ENCODE measurements at places on chromosomes 5 and 9.

- DNase-seq, result peak; percentile 84
Measured at GRCh38 chr9:2016408-2017330, 1.5 kb downstream of the SMARCA2 start.

GRCh38 chr9:12461763-12462460 is 231.3 kb upstream of the TYRP1 start:
- DNase-seq, result no peak

DNA sequence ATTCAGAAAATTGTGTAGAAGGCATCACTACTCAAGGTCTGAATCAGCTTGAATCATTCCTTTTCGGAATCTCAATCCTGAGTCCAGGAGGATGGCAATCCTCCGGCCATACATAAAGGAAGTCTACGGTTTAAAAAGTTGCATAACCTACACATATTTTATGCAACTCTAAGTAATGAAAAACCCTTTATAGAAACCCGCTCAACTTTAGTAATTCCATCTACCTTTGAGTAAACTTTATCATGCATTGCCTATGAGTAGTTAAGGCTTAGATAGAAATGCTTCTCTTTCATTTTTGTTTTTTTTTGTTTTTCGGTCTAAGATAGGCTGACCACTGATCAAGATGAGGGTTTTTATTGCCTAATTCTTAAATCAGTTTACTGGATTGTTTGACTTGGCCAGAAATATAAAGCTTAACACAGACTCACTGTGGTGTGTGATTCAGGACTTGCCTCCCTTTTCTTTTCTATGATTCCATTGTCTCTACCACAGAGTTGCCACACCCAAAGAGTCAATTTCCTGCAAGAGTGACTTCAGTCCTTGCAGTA is 85.0 kb downstream of the LURAP1L start:
- DNase-seq, result no peak

- no peak for DNase-seq
Measured at GRCh38 chr9:137757613-137758029, 120.0 kb upstream of the CACNA1B start.

- no peak for DNase-seq
Measured at GRCh38 chr9:37121881-37122280, 1.5 kb downstream of the ZCCHC7 start.

- DNase-seq, result no peak
Measured at GRCh38 chr9:137626464-137626863, 7.7 kb downstream of the EHMT1 start.

DNA sequence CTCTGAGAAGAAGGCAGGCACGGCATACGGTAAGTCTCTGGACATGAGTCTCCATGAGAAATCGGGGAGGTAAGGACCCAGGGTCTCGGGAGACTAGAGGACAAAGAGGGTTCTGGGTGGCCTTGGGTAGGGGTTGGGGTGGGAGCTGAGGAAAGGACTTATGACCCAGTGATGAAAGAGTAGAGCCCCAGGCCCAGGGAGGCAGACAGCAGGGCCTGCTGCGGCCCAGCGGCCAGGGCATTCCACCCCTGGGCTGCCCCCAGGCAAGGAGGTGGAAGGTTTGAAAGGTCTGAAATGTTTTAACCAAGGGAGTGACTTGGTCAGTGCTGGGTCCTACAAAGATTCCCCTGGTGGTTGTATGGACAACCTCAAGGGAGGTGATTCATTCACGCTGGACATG is 89.1 kb downstream of the CRB2 start:
- no peak for DNase-seq

GRCh38 chr5:136811551-136811950 is 446.2 kb upstream of the TRPC7 start:
- no peak for DNase-seq

- DNase-seq, result no peak
Measured at GRCh38 chr5:172801179-172801671, 30.2 kb upstream of the DUSP1 start.

GRCh38 chr5:33244441-33245150 is 196.2 kb upstream of the TARS1 start:
- no peak for DNase-seq

DNA sequence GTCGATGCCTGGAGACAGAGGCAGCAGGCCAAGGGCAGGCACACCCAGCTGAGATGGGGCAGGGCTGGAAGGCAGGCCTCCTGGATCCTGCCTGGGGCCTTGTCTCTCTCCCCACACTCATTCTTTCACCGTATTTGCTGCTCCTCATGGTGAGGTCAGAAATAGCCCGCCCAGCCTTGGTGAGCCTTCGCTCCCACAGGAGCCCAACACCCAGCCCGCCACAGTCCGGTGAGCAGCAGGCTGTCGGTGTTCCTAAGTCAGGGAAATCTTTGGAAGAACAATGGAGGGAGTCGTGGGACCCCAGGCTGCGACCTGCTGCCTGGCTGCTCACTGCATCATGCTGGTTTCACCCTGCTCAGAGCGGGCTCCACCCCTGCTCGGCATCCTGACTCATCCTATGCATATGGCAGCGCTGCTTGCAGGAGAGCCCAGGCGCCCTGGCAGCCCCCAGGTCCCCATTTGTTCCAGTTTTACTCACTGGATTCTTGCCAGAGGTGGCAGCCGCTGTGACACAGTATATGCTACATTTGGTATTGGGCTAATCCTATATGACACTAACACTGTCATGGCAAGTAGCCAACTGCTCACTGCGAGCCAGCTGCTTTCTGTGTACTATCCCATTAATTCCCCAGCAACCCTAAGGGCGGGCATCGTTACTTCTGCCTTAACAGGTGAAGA is 53.2 kb upstream of the NCS1 start:
- peak; percentile 44 for DNase-seq

DNA sequence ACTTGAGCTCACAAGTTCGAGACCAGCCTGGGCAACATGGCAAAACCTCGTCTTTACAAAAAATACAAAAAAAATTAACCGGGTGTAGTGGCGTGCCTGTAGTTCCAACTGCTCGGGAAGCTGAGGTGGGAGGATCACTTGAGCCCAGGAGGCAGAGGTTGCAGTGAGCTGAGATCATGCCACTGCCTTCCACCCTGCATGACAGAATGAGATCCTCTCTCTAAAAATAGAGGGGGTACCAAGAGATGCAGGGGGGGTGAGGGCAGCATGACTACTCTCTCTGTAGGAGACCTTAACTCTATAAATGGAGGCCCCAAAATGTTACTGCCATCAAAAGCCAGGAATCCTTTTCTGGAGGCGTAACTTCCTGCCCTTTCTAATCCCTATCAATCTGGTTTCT is 243.9 kb downstream of the DOCK8 start:
- DNase-seq, result no peak

DNA sequence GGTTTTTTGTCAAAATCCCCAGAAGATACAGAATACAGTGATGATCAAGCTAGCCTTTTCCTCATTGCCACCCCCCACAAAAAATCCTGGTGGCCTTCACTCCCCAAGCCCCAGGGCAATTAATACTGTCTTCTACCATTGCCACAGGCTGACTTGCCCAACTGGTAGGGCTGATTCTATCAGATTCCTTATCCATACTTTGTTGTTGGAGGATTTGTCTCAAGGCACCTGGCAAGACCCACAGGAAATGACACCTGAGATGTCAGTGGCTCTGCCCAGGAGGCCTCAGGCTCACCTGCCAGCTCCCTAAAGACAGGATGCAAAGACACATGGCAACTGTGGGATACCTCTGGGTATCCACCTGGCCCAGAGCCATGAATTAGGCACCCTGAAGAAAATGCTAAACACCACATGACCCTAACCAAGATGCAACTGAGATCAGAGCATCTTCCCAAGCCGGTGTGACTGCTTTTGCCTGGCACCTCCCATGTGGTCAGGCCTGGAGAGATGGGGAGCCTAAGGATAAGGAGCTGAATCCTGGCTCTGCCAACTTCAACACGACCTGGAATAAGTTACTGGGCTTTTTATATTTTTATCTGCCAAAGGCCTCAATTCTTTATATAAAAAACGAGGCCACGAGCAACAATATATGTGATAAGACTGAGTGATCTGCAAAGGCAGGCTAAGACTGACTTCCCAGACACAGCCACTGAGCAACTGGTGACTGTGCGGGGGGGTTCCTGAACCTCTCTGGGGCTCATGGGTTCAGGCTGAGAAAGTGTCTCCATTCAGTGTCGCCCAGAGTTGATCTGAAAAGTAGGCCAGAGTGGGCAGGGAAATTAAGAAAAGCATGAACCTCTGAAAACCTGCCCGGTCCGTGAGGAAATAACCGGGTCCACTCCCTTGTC is 944 bp downstream of the ATOX1 start:
- DNase-seq, result no peak

DNA sequence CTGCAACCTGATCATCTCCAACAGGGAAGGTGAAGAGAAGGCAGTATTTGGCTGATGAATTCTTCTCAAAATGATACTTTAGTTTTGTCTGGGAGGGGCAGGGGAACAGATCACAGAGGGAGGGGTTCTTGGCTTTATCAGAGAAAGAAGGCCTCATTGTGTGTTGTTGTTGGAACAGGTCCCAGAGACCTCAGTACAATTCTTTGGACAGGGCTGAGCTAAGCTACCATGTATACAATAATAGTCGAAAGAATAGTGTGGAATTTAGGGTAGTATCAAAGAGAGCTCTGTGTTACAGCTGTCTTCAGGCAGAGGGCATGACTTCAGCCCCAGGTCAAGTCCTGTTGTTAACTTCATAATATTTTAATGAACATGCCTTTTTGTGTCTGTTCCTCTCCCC is 39.9 kb downstream of the ARHGAP26 start:
- no peak for DNase-seq

DNA sequence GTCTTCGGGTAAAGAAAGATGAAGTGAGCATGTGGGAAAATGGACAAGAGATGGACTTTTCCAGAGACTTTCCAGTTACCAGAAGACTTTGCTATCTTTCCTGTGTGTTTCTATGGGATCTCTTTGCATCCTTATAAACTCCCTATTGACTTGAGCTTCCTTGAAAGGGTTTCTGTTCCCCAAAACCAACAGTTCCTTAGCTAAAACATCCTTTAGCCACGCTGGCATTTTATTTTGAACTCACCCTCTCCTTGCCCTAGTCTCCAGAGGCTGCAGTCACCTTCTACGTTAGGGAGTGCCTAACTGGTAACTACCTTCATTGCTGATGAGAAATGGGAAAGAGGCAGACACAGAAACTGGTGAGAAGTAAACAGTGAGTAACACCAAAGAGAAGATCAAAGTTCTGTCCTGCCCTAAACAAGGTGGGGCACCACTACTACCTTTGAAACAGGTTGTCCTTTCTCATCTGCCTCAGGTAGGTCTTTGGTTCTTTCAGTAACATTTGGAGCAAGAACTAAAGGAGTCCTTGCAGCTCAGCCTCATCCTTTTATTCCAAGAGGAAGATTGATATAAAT is 402.9 kb downstream of the ENC1 start:
- DNase-seq, result no peak

DNA sequence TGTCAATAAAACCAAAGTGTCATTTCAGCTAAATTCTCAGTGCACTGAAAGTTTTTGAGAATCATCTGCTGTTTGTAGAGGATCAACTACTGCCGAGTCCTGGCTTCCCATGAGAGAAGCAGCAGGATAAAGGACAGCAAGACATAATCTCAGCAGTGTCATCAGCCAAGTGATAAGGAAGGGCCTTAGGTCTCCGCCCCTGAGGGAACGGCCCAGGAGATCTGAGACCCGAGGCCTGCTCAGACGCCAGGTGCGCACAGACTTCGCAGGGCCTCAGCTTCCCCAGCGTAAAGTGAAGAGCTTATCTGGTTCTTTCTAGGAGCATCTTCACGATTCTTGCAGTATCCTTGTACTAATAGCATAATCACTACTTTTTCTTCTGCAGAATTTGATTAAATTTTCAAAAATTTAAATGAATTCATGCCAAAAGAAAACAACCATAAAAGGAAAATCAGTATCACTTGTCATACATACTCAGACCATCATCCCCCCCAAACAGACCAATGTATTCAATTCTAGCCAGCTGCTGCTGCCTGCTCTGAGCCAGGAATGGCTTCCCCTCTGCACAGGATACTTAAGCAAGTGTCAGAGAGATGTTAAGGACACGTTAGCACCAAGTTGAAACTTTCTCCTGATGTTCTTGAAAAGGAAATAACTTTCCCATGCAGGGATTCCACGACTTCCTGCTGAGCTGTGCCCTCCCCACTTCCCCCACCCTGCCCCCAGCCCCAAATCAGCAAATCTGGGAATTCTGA is 2.2 kb downstream of the GFPT2 start:
- peak; percentile 46 for DNase-seq

DNA sequence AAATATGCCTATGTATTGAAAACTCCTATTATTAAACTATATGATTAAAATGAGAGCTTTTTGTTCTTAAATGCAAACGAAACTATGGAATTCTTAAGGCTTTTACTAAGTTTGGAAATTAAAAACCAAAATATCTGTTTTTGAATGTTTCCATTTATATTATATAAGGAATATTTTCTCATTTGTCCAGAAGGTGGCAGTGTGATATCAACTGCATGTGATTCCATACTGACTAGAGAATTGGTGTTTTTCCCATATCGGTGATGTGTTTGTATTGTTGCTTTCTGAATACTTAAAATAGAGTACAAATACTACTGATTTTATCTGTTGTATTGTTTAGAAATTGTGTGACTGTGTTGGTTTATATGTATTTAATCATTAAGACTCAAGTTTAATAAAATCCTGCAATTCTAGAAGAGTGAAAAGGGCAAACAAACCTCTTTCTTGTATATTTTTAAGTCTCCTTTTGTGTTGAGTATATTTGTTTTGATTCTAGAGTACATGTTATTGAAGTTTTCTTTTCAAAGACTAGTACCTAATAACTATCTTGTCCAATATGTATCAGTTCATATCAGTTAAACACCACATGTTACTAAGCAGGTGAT is 320.8 kb downstream of the CCDC171 start:
- DNase-seq, result peak; percentile 88

- DNase-seq, result peak; percentile 60
Measured at GRCh38 chr9:88799541-88800328, 191.5 kb upstream of the S1PR3 start.

- DNase-seq, result no peak
Measured at GRCh38 chr5:35876454-35876853, 19.8 kb downstream of the IL7R start.

- no peak for DNase-seq
Measured at GRCh38 chr9:6109986-6110385, 94.6 kb upstream of the RANBP6 start.

DNA sequence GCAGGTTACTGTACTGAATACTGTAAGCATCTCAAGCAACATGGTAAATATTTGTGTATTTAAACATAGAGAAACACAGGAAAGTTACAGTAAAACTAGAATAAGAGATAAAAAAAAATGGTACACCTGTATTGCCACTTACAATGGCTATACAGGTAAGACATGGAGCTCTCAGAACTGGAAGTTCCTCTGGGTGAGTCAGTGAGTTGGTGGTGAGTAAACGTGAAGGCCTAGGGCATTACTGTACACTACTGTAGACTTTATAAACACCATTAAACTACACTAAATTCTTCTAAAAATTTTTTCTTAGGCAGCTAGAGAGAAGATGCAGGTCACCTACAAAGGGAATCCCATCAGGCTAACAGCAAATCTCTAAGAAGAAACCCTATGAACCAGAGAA is 872.9 kb downstream of the TAF11L14 start:
- no peak for DNase-seq

GRCh38 chr9:109098960-109099308 is 20.8 kb downstream of the TMEM245 start:
- peak; percentile 57 for DNase-seq

DNA sequence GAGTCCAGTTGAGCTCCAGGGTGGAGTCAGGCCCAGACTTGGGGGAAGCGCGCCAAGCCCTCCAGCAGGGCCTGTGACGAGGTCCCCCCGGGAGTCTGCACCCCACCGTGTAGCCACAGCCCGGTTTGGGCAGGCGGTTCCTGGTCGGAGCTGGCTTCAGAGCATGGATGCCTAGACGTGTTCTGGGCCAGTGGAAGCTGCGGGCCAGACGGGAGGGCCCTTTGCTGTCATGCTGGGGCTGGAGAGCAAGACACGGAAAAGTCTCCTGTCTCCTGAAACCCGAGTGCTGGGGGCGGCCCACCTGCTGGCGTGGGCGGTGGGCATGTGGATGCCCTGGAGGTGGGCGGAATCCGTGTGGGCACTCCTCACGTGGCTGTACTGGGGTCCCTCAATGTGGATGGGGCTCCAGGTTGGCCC is 1.9 kb downstream of the GPSM1 start:
- DNase-seq, result no peak

All from lung (tissue), 17 donors.